Sigmoid colon (tissue), 7 donors: ENCODE measurements at places on chromosomes 2 and 18. TPM values are rescaled to one million over a fixed set of nuclear protein-coding genes. Genes with fewer than 3 reads are reported as not detected.

DNA sequence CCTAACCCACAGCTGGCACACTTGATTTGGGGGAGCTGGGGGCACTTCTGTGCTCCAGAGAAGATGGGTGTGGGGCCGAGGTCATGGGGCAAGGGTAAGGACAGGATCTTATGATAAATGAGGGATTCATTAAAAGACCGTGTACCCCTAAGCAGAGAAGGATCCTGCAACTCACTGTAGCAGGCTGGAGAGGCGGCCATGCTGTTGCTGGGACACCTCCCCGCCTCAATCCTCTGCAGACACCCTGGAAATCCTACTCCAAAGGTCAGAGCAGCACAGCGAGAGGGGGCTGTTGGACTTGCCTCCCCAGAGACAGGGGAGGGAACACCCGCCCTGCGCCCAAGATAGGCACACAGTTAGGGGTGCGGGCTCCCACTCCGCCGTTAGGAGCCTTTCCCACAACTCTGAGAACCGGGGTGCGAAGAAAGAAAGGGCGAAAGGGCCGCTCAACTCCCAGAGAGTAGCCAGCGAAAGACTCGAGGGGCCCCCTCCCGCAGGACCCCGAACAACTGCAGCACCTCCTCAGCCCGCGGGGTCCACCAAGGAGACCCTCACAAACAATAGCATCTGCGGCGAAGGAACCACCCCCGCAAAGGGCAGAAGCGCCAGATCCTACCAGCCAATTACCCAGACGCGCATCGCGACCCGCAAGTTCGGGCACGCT lies 1.4 kb downstream of the PARD6G start:
- no peak for DNase-seq

DNA sequence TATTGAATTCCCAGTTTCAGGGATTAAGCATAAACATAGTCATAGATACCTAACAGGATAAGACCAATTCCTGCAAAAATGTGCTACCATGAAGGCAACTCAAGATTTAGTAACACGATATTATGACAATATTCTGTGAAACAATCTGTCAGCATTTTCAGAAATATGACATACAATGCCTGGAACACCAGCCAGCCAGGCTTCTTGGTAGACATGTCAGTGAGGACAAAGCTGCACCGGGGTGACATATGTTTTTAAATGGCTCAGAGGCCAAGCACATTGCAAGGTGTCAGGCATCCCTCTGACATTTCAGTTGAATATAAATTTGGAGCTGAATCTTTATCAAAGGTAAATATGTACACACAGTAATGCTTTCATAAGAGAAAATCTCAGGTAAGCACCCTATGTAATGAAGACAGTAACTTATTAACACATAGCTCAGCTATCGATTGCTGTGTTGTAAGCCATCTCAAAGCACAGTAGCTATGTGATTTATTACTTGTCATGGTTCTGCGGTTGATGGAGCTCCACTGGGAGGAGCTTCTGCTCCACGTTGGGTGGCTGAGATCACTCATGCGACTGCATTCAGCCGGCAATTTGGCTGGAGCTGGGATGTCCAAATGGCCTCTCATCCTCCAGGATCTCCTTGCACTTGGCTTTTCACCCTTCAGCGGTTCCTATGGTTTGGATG lies 31.9 kb upstream of the EML6 start:
- no peak for DNase-seq

DNA sequence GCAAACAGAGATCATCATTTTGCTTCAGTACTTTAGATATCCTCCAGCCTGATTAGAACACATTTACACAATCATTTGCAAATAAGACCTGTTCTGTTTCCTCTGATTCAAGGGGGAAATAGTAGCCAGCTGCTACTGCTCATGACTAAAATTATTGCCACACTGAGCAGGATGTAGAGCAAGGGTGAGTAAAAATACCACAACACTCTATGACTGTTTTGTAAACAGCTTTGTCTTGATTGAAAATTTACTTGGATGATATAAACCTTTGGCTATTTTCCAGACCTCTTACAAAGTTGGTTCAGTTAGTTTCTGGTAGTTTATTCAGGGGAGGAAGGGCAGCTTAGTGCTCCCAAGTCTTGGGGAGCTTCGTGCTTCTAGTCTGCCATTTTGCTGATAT lies 286.4 kb upstream of the CNTNAP5 start:
- DNase-seq, result no peak

GRCh38 chr2:86029873-86030272 lies 75.8 kb downstream of the POLR1A start:
- DNase-seq, result no peak

- no peak for DNase-seq
Observed at GRCh38 chr2:188122985-188123384, 168.7 kb upstream of the GULP1 start.

DNA sequence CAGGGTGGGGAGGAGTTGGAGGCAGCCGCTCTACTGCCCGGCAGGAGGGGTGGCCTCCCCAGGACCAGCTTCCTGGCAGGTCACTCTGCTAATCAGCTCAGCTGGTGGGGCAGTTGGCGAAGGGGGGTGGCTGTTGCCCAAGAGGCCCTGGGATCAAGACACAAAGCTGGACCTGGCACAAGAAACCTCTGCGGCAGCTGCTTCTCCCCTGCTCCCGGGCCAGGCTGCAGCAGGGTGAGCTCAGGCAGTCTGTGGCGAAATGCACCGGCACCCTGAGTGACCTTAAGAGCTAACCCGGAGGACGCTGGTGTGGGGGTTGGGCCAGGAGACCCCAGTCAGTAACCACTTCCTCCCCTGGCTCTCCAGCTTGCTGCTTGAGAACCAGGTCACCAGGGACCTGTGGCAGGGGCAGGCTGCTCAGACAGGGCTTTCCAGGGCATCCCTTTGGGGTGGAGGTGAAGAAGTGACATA lies 31.1 kb downstream of the TOGARAM2 start:
- DNase-seq, result peak; percentile 77

GRCh38 chr2:82282111-82282882 lies 1977.7 kb upstream of the LRRTM1 start:
- DNase-seq, result peak; percentile 17

DNA sequence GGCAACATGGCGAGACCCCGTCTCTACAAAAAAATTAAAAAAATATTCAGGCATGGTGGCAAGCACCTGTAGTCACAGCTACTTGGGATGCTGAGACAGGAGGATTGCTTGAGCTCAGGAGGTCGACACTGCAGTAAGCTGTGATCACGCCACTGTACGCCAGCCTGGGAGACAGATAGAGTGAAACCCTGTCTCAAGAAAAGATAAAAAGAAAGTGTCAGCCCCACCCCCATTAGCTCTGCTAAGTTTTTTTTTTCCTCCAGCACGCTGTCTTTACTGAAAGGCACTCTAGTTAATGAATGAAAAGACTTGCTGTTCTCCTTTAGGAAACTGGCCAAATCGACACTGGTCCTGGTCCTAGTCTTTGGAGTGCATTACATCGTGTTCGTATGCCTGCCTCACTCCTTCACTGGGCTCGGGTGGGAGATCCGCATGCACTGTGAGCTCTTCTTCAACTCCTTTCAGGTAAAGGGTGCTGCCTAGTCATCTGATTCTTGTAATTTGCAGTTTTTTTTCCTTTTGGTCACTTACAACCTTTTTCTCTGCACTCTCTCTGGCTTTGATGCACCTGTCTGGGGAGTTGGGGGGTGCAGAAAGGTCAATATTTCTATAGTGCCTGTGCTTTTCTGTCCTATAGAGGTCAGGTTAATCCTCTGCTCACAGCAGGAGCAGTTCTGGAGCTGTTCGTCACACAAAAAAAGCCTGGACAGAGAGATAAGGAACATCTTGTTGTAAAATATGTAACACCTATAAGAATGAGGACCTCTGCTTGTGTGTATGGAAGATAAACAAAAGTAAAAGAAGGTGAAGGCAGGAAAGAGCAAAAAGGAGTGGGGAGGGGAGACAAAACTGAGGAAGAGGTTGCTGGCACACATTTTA lies 82.3 kb downstream of the PTH2R start:
- DNase-seq, result no peak

- DNase-seq, result no peak
Observed at GRCh38 chr2:108621087-108621559, 86.9 kb downstream of the LIMS1 start.

DNA sequence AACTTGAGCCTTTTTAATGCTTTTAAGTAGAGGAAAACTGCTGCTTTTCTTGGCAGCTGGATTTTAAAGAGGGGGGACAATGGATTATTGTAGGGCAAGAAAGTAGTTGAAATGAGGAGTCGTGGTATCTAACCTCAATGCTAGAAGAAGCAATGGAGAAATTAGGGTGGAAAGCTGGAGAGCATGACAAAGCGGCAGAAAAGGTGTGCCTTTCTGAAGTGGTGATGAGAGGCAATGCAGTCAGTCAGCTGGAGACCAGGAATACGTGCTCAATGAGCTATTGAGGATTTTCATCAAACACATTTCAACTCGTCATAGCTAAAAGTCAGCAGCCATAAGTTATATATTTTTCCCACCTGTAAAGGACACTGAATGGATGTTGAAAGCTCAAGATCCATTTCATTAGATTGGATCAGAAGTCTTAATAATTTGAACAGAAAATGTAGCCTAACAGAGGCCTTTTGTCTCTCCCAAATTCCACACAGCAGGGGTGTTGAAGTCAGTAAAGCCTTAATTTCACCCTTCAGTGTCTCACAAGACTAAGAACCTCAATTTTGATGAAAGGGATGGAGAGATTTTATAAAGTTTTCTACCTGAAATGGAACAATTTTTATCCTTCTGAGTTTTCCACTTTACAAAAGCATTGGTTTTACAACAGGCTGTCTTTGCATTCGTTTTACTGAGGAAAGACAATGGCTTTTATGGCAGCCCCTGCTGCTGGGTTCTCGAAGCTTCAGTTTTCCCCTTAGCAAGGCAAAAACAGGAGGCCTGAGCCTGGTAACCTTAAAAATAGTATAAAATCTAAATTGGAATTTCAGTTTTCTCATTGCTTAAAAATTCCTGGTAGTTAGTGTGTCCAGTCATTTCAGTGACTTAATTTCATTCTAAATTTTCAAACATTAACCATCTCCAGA lies 131.1 kb downstream of the CCDC102B start:
- no peak for DNase-seq

- DNase-seq, result no peak
Observed at GRCh38 chr2:75140288-75140687, 59.0 kb downstream of the TACR1 start.

- peak; percentile 48 for DNase-seq
Observed at GRCh38 chr2:11152591-11152990, 2.7 kb upstream of the SLC66A3 start.

GRCh38 chr2:136028001-136028400 lies 42.6 kb upstream of the DARS1 start:
- DNase-seq, result no peak

DNA sequence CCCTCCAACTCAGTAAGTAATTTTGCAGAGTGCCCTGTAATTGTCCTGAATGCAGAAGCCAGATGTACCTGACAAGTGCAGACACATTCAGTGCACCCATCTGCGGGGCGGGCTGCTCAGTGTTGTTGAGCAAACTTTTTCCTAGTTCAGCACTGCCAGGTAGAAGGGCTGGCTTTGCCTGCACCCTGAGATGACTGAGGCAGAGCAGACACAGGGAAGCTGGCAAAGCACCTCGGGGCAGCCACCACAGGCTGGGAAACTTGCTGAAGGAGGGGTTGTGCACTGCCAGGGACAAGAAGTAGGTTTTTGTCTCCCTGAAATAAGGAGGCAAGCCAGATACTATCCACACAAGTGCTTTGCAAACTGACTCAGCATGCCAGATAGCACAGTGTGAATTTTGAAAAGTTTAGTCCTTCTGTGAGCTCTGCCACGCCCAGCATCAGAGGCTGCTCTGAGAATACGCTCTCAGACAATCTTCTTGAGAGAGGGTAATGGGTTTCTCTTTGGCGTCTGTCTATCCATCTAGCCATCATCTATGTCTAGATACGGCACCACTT lies 62.3 kb downstream of the SOWAHC start:
- no peak for DNase-seq

GRCh38 chr2:74552914-74553811 lies 579 bp downstream of the LOXL3 start:
- DNase-seq, result peak; percentile 75

DNA sequence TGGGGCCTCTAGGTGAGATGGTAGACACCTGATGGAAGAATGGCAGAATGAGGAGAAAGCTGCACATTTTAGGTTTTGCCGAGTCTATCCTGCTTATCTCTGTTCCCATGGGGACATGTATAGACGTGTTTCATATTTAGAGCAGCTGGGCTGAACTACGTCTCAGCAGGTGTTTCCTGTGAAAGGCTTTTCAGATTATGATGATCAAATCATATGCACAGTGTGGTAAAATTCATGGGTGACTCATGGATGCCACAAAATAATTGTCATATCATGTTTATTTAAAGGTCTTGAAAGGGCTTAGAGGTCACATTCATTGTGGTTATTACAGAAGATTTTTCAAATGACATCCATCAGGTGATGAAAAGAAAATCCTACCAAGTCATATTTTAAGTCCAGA lies 90.5 kb downstream of the ICOS start:
- DNase-seq, result no peak

DNA sequence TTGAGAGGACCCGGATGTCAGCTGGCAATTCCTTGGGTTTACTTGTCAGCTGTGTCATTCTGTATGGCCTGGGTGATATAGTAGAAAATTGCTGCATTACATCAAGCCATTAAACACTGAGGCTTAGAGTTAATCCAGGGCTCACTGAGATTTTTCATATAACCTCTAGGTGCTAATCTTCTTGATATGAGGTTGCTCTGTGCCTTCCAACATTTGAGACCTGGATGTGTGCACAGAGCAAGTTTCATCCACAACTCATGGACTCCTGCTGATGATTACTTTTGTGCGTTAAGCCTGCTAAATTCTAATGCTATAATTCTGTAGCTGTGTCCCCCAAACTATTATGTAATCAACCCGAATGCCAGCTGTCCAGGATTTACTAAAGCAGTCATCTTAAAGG lies 178.4 kb upstream of the CDH20 start:
- DNase-seq, result no peak

- DNase-seq, result no peak
Observed at GRCh38 chr2:235950473-235950809, 217.7 kb downstream of the GBX2 start.

DNA sequence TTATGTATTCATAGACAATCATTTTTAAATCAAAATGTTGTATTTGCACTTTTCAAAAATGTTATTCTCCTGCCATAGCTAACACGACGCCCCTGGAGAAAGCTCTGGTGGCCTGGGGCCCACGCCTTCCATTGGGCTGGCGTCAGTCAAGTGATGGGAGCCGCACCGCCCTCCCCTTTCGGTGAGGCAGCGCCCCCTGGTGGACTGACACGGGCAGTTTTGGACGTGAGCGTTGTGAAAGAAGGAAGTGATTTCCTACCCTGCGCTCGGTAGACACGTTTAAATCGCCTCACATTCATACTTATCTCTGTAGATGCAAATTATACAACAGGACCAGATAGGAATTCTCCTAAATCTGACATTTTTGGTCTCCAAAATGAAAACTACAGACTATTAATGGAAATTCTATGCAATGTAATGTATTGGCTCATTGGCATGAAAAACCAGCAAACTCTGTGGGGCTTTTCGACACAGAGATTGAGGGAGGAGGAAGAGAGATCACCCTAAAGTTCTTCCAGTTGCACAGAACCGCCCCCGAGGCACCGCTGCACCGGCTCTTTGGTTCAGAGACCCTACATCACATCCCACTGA lies 326.2 kb upstream of the SOX11 start:
- peak; percentile 79 for DNase-seq

- no peak for DNase-seq
Observed at GRCh38 chr2:239743206-239743605, 281.9 kb downstream of the NDUFA10 start.

The TACR1 gene
- total RNA-seq, result 2.5 TPM

The RTP5 gene
- total RNA-seq, result not detected

The UGT1A3 gene
- not detected for total RNA-seq

The FRZB gene
- 7.9 TPM for total RNA-seq

The CRYBA2 gene
- not detected for total RNA-seq

The DSC1 gene
- not detected for total RNA-seq

The SFTPB gene
- not detected for total RNA-seq

The PROKR1 gene
- 1.1 TPM for total RNA-seq

The SKA1 gene
- total RNA-seq, result 0.68 TPM

The CDK15 gene
- 0.71 TPM for total RNA-seq

The C2orf66 gene
- not detected for total RNA-seq

The DNER gene
- 9.8 TPM for total RNA-seq
